ENCODE measurements at places on chromosomes 7 and 10. TPM values are rescaled to one million over a fixed set of nuclear protein-coding genes. Genes with fewer than 3 reads are reported as not detected.

DNA sequence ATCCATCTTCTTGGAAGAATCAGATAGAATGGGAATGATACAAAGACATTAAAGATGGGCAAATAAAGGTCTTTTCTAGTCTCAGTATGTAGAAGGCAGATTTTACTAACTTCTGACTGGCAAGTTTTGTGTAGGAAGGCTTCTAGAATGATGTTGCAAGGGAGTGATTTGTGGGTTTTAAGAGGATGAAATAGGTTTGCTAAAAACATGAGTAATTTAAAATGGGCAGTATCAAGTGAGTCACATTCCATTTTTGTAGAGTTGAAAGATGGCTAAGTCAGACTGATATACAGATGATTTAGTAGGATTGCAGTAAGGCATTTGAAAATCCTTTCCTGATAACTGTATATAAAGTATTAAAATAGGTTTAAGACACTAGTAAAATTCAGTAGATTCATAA lies 777.4 kb downstream of the SORCS1 start:
- H3K27ac ChIP-seq, result no peak overlapping the region
- no peak overlapping the region for H3K4me3 ChIP-seq
- no peaks in the 10 kb centered on the region for H3K4me1 ChIP-seq
- peaks cover 14% of the 10 kb centered on the region for H3K27me3 ChIP-seq
- no peaks in the 10 kb centered on the region for H3K36me3 ChIP-seq

- H3K36me3 ChIP-seq, result no peaks in the 10 kb centered on the region
- no peaks in the 10 kb centered on the region for H3K4me1 ChIP-seq
- H3K4me3 ChIP-seq, result no peak overlapping the region
- DNase-seq, result no peak
- no peak overlapping the region for H3K27ac ChIP-seq
Observed at GRCh38 chr10:129959544-129960480, 4.3 kb downstream of the EBF3 start.

- H3K4me1 ChIP-seq, result peaks cover 35% of the 10 kb centered on the region
- H3K36me3 ChIP-seq, result peaks cover 17% of the 10 kb centered on the region
- peak overlapping the region; percentile 20 for H3K27ac ChIP-seq
- H3K4me3 ChIP-seq, result peak overlapping the region; percentile 90
- DNase-seq, result no peak
Observed at GRCh38 chr10:92846854-92847201, 1.5 kb upstream of the EXOC6 start.

The ATOH7 gene
- not detected for total RNA-seq

- H3K36me3 ChIP-seq, result peaks cover 6% of the 10 kb centered on the region
- no peak overlapping the region for H3K4me3 ChIP-seq
- no peak overlapping the region for H3K27ac ChIP-seq
Observed at GRCh38 chr10:5514226-5514850, 10.4 kb upstream of the CALML3 start.

GRCh38 chr7:151902311-151902710 lies 25.4 kb upstream of the PRKAG2 start:
- H3K4me3 ChIP-seq, result no peak overlapping the region
- H3K27me3 ChIP-seq, result peaks cover 98% of the 10 kb centered on the region
- no peak for DNase-seq
- H3K36me3 ChIP-seq, result no peaks in the 10 kb centered on the region

GRCh38 chr10:59904426-59905065 lies 1.8 kb downstream of the CCDC6 start:
- H3K36me3 ChIP-seq, result peaks cover 48% of the 10 kb centered on the region
- H3K4me1 ChIP-seq, result peaks cover 79% of the 10 kb centered on the region
- no peak for DNase-seq
- H3K27ac ChIP-seq, result peak overlapping the region; percentile 88
- peak overlapping the region; percentile 97 for H3K4me3 ChIP-seq
